Fibroblast of lung (primary cell): ENCODE measurements at places on chromosomes 11 and 22. TPM values are rescaled to one million over a fixed set of nuclear protein-coding genes. Genes with fewer than 3 reads are reported as not detected.

KRTAP5-11 gene
- total RNA-seq, result not detected in 2 replicates

MRGPRE gene
- total RNA-seq, result under 0.01 and 0.17 TPM in 2 replicates

PKDREJ gene
- under 0.01 TPM in 2 replicates for total RNA-seq

UPB1 gene
- under 0.01 TPM in 1 of 2 replicates, not detected in the other for total RNA-seq

PPFIBP2 gene
- 31.3 and 38.8 TPM in 2 replicates for total RNA-seq

SAC3D1 gene
- total RNA-seq, result 8.6 and 10.0 TPM in 2 replicates

SMTNL1 gene
- total RNA-seq, result not detected in 2 replicates

MRGPRF gene
- 63.9 and 84.2 TPM in 2 replicates for total RNA-seq

RFPL3 gene
- total RNA-seq, result not detected in 2 replicates

MRPL49 gene
- total RNA-seq, result 46.2 and 70.8 TPM in 2 replicates

CRACR2B gene
- total RNA-seq, result 0.66 and 1.0 TPM in 2 replicates

MAPK8IP2 gene
- total RNA-seq, result 0.17 and 0.26 TPM in 2 replicates

TSKU gene
- total RNA-seq, result 5.0 and 5.1 TPM in 2 replicates

SEPTIN3 gene
- total RNA-seq, result 0.26 and 0.33 TPM in 2 replicates

HOATZ gene
- not detected in 2 replicates for total RNA-seq

FAU gene
- 336 and 338 TPM in 2 replicates for total RNA-seq
